ENCODE measurements at places on chromosomes 5 and 9.

GRCh38 chr9:97723819-97724218 is 26.7 kb upstream of the XPA start:
- DNase-seq = no peak

- no peak for DNase-seq
Observed at GRCh38 chr9:133113949-133114885, 6.8 kb downstream of the RALGDS start.

DNA sequence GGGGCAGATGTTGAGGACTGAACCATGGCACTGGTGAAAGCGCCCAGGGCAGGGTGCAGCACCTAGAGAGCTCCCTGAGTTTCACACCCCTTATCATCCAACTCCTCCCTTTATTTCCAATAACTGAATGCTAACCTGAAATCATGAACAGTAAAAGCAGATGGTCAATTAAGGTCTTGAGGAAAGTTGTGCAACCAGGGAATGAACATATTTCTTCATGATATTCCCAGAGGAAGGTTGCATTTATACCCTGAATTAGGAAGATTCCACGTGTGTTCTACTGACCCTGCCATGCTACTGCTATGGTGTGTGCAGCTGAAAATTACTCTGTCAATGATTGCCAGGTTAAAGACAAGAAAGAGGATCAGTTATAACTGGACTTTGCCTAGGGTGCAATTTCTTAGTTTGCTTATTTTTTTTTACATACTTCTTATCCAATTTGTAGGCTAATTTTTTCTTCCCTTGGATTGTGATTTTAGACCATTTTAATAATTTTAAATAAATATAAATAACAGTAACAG is 319.8 kb downstream of the SEMA5A start:
- DNase-seq = no peak

DNA sequence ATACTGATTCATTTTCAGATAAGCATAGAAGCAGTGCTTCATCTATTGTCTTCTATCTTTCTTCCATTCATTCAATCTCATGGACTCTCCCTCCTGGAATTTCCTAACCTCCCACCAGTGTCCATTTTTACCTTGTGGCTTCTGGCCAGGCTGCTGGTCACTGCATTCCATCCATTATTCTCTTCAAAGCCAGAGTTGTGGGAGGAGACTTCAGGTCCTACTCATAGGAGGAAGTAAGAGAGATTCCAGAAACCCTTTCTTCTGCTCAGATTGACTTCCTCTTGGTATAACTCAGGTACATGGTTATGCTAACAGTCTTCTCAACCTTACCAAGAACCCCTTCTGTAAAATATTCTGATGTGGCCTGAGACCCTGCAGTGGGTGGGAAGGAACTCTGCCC is 153.3 kb upstream of the SLC12A2 start:
- DNase-seq = no peak

- no peak for DNase-seq
Observed at GRCh38 chr5:109865637-109866036, 175.9 kb downstream of the MAN2A1 start.

- no peak for DNase-seq
Observed at GRCh38 chr5:172123269-172123692, 64.7 kb downstream of the STK10 start.

GRCh38 chr5:151699071-151699901 is 12.6 kb upstream of the SPARC start:
- DNase-seq = no peak

- DNase-seq = no peak
Observed at GRCh38 chr5:73118391-73118973, 1.9 kb upstream of the TMEM171 start.

DNA sequence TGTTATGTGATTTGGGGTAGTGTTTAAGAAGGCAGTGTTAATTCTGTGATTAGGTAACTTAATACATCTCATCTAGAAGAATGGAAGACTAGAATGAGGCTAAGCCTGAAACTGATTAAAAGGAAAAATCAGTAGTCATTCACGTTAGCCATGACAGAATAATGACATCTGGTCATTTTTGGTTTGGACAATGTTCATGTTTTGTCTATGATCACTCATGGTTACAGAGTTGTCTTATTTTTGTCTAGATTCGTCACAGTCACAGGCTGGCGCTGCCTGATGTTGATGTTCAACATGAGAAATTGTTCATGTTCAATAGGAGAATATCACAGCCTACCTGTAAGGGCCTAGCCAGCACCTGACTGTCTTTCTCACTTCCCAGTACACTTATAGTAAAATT is 9.5 kb upstream of the DOCK2 start:
- no peak for DNase-seq

GRCh38 chr5:136128481-136128880 is 4.2 kb upstream of the SMAD5 start:
- no peak for DNase-seq

DNA sequence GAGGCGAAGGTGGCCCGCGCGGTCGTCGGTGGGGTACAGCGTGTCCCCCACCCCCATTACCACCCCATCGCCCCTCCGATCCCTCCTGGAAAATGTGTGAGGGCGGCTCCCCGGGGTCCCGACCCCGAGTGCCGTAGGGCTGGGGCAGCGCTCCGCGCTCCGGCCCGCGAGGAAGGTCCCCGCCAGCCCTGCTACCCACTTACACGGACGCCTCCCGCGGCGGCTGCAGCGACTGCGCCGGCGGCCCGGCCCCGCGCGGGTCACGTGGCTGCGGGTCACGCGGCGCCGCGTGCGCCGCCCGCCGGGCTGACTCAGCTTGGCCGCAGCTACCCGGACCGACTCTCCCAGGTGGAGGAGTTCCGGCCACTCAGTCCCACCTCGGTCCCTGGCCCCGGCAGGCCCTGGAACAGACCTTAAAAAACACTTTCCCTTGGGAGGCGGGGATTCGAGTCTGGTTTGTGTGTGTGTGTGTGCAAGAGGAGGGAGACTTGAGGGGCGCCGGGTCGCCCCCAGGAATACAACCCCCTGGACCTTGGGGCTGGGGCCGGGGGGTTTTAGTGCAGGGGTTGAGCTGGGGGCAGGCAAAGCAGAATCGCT is at the start of gene GNPDA1:
GNPDA1 (minus strand) TSS at position 236 of the 597 bp plus-strand sequence. CDS start 992 bp downstream, outside the sequence.
- DNase-seq = peak; percentile 71

DNA sequence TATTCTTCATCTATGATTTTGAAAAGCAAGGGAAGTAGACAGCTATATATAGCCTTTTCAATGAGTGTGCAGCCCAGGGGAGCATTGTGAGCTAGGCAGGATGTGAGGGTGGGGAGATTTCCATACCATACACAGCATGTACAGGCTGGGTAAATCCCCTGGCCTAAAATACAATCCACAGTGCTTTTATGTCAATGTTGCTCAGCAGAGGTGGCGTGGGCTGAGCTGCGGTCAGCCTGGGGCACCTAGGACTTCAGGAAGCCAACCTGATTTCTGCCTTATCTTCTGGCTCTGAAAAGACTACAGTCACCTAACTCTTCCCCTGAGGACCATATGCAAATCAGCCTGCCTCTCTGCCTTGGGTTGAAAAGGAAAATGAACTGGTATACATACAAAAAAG is 6.3 kb upstream of the GARIN3 start:
- DNase-seq = peak; percentile 94

- no peak for DNase-seq
Observed at GRCh38 chr5:81802625-81803024, 51.7 kb upstream of the SSBP2 start.

DNA sequence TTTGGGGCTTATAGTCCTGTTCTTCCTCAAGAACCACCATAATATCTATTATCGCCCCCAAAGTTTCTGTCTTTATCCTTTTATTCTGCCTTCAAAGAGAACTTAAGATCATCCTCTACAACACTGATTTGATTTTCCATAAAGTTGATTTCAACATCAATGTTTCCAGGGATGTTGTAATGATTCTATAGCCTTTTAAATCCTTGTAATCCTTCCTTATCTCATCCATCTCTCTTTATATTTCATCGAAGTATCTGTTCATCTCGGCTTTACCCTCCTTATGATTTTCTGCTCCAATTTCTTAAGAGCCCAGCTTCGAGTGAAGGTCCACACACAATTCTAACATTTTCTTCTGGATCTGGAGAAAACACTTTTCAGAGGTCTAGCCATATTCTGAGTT is 218.4 kb downstream of the CDK5RAP2 start:
- no peak for DNase-seq

DNA sequence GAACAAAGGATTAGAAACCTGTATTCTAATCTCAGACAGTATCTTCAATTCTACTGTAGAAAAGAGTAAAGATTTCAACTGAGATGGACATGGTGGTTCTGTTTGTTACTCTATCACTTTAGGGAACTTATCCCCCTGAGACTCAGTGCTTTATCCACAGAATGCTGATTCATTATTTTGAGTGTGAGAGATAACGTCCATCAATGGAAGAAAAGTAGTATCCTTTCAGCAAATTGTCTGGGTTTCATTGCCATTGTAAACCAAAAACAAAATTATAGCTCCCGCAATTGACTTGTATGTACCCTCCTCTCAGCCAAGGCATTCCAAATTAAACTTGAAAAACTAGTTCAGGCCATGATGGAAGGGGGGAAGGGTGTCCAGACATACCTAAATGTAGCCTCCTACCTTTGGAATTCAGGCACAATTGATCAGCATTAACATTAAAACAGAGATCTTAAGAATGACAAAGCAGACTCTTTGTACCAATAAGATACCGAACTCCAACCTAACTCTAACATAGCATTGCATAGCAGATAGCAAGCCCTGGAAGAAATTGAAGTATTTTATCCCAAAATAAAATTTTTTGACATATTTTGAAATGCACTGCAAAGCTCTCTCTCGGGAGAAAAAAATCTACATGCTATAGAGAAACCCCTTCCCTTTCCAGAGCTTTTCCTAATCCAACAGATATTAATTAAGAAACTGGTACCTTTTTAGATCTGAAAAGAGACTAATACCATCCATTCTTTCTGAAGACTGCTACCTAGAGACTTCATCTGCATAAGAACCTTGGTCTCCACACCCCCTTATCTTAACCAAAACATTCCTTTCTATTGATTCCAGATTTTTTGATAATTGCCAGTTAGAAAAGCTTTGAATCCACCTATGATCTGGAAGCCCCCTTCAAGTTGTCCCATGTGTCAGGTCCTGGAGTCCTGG is 1055.7 kb downstream of the PTPRD start:
- no peak for DNase-seq

GRCh38 chr5:92977846-92978540 is 603.0 kb downstream of the NR2F1-AS1 start:
- DNase-seq = no peak

GRCh38 chr9:28999806-29000205 is 1426.5 kb upstream of the C9orf72 start:
- no peak for DNase-seq

DNA sequence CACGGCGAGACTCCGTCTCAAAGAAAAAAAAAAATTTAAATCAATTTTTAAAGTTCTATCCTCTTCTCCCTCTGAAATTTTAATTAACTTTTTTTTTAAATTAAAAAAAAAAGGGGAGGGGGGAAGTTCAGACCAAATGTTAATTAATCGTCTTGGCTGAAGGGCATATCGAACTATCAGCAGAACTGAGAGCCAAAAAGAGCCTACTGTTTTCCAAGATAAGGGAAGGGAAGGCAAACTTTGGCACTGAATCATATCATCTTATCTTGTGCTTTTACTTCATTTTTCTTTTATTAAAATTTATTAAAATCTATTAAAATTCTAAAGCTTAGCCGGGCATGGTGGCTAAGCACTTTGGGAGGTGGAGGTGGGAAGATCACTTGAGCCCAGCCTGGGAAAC is 45.9 kb upstream of the MTMR12 start:
- no peak for DNase-seq

- DNase-seq = no peak
Observed at GRCh38 chr5:43680286-43680685, 77.3 kb downstream of the NNT start.

DNA sequence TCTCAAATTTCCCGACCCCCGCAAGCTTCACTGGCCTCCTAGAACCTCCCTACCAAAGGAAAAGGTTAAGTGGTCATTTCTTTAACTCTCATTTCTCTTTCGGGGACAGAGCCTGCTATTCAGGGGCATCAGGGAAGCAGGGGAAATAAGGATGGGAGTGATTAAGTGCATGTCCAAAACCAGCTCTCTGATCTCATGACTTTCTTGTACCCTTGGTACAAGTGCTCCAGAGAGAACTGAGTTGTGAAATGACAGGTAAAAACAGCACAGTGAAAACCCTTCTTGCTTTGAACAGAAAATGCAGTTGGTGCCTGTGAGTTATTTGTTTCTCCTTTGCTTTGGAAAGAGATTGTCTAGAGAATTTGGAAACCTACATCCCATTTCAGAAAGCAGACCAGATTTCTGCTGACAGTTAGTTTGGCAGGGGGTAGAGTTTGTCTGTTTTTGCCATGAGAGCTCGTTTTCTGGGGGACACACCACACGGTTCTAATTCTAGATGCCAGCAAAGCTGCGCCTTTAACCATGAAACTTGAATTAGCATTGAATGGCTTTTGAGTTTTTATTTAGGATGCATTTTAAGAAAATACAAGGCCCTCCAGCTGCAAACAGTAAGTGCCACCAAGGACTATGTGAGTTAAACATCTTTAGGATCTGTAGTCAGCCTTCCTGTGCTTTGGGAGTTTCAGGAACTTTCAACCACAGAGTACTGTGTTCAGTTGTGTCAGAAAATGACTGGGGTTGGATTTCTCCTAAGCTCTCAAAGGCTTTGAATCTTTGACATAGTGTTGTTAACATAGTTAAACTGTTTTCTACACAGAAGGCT is 161.7 kb upstream of the LHFPL2 start:
- DNase-seq = no peak

- no peak for DNase-seq
Observed at GRCh38 chr9:133505186-133505830, 19.5 kb downstream of the MYMK start.

DNA sequence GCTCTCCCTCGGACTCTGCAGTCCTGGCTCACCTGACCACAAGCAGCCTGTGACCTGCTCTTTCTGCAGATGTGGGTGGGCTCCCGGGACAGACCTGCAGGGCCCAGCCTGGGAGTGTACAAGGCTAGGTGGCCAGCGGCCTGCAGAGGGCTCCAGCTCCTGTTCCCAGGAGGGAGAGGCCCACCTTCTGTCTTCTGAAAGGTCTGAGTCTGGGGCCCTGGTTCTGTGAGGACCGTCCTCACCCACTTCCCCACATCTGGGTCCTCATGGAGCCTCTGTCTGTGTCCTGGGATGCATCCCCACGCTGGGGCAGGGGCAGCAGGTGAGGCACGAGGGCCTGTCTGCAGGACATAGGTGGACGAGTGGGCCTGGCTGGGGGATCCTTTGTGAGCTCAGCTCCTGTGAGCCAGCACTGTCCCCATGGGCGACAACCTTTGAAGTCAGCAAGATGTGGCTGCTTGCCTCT is 43.7 kb downstream of the PHF2 start:
- DNase-seq = no peak

DNA sequence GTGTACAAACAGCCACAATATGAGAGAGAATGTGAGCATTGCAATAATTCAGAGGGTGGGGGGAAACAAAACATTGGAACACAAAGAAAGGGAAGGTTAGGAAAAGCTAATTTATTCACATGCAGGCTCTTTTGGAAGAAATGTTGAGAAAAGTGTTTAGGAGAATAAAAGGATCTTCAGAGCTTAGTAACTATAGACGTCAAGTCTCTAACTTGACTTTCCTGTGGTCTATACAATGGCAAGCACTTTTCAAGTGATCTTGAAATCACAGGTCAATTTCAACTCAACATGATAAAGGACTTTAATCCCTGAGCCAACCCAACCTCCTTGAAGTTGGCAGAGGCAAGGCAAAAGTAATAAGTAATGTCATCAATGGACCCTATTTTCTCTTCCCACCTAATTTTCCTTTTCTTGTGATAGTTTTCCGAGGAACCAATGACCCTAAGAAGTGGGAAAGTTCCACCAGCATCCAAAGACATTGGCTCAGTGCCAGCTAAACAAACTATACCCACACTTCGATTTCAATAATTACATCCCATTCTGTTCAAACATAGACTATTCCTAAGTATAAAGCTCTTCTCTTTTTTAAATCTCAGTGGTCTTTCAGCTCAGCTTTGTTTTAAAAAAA is 23.7 kb downstream of the RFK start:
- DNase-seq = no peak

- no peak for DNase-seq
Observed at GRCh38 chr5:151522226-151522625, 68.9 kb downstream of the FAT2 start.

Measured in activated naive CD4-positive, alpha-beta T cell treated with Interleukin-2 at 50 U/mL for 16 hours (primary cell).